ENCODE measurements at places on chromosomes 13 and 19.
A peak's percentile ranks its signal among the peaks of the same experiment; 100 is the strongest.

DNA sequence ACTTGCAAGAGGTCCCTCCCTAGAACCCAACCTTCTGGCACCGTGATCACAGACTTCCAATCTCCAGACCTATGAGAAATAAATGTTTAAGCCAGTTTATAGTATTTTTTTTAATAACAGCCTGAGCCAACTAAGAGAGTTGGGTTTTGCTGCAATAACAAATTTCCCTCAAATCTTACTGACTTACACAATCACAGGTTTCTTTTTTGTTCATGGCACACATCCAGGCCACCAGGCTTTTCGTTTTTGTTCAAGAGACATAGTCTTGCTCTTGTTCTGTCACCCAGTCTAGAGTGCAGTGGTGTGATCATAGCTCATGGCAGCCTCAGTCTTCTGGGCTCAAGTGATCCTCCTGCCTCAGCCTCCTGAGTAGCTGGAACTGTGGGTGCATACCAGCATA, 2.0 kb upstream of the SELENOV start:
- DNase-seq, result no peak

GRCh38 chr19:48807590-48808308, 3.1 kb downstream of the BCAT2 start:
- no peak for DNase-seq

- DNase-seq, result peak; percentile 54
Observed at GRCh38 chr13:24228852-24229458, 68.4 kb downstream of the SPATA13 start.

GRCh38 chr19:49987159-49987698, 26.3 kb upstream of the SIGLEC11 start:
- DNase-seq, result no peak

DNA sequence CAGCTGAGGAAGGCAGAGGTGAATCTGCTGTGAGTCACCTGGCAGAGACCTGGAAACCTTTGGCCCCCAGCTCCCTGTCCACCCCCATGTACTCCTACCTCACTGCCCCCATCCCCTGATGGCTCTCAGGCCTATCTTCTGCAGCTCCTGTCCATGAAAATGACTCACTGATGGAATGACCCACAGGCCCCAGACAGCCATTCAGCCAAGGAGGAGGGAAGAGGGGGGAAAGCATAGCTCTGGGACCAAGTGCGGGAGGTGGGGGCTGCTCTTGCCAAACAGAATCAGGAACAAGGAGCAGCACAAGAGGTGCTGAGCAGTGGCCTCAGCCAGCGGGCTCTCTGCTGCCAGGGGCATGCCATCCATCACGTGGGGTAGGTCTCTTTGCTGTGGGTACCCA, 111.4 kb upstream of the C1QTNF9B start:
- DNase-seq, result no peak

DNA sequence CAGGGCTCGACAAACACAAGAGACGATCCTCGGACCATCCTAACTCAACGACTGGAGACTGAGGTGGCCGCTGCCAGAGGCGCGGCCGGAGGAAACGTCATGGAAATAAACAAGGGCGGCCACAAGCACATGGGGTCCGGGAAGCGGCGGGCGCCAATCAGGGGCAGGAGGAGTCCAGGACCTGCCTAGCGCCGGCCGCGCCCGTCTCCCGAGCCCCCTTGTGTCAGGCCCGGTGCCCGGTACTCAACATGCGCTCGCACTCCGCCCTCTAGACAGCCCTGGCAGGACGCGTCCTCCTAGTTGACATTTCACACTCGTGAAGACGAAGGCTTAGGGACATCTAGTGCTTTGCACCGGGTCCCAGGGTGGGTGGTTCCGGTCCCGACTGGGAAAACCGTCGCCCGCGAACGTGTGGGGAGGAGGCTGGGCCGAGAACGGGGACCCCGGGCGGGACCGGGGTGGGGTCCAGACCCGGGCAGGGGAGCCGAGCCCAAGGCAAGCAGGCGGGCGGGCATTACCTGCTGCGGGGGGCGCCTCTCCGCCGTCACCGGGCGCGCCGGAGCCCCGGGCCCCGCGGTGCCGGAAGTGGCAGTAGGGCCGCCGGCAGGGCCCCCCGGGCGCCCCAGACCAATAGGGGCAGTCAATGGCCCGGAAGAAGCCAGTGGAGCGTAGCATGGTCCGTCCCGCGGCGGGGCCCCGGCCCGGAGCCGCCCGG, 442 bp downstream of the REXO1 start:
- no peak for DNase-seq

GRCh38 chr13:66159511-66159910, 1070.6 kb downstream of the PCDH9 start:
- no peak for DNase-seq

DNA sequence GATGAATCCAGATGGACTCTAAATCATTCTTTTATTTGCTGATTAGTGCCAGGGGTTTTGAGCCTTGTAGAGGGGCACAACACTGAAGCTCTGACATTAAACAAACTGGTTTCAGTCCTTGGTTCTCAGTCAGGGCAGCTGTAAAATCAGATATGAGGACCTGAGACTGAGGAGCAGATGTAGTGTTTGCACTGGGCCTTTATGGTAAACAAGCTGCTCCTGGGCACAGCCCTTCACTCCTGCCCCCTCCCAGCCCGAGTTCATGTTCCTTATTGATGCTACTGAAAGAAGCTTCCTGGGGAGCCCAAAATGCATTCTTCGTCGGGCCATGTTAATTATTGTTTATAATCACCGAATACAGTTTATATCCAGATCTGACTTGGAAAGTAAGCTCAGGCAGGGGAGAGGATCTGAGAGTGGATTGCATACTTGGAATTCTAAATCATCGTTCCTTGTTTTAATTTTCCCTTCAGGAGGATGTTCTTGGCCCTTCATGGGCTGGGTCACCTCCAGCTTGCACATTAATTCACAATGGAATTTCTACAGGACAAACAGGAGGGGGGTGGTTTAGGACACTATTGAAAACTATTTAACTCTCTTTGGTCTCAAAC, 213.5 kb downstream of the FGF9 start:
- peak; percentile 71 for DNase-seq

DNA sequence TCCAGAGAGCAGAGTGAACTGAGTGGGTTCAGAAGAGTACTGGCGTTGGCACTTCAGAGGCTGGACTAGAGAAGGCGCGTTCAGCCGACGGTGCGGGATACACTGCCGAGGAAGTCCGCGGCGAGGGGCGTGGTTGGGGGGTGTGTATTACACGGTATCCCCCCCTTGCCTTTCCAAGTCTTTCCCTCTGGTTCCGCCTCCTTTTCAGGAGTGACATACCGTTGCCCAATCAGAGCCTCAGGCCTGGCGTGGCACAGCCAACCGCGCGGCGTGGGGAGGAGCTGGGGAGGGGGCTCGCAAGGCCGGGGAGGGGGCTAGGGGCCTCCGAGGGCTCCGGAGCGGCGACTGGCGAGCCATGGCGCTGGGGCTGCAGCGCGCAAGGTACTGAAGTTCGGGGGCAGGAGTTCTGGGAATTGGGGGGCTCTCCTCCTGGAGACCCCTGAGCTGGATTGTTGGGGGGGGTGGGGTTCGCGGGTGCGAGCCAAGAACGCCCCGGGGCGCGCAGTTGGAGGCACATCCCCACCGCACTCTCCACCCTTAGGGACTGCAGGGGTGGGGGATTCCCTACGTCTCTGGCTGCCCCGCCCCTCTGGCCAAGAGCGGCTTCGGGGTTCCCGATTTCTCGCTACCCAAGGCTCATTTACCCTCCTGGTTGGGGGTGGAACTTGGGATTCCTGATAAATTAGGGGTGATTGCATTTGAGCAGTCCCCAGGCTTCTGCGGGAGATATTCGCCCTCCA, at the start of gene HIF3A:
Gene HIF3A, plus strand, starts transcription at position 321 of the 740 bp plus-strand sequence. Its CDS starts 35 bp downstream, at position 356.
- DNase-seq, result peak; percentile 55

DNA sequence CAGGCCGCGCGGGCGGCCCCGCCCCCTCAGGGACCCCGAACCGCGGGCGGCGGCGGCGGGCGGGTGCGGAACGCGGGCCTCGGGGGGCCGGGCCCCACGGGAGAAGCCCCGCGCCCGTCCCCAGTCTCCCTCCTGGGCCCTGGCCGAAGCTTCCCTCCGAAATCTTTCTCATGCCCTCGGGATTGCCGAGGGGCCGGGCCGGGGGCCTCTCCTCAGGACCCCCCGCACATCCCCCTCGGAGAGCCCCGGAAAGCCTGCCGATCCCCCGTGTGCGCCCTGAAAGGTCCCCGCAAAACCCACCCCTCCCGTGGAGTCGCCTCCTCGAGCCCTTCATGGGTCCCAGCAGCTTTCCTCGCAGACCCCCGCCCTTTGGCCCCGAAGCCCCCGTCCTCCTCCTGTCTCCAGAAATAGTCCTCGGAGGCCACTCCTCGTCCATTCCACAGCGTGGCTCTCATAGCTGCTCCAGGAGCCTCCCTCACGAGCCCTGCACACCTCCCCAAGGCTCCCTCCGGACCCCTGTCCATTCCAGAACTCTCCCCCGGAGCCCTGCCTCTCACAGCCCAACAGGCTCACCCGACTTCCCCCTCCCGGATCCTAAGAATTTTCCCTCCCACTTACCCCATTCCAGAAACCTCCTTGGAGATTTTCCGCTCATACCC, 555 bp downstream of the SAMD4B start:
- DNase-seq, result no peak

GRCh38 chr13:42270160-42270856, 1.6 kb upstream of the AKAP11 start:
- DNase-seq, result no peak

DNA sequence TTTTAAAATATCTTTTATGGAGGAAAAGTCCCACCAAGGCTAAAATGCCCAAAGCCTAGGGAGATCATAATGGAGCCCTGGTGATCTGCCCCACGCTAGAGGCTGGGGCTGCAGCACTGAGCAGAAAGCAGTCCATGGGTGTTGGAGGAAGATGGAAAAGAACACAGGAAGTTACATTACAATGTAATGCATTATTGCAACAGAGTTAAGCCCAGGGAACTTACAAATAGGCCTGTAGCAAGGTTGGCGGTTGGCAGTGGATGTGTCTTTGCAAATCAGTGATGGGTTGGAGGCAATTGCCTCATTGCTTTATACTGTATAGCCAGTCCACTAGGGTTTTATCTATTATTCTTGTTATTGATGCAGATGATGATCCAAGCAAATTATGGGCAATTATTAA, 399.9 kb downstream of the NDFIP2 start:
- DNase-seq, result no peak

DNA sequence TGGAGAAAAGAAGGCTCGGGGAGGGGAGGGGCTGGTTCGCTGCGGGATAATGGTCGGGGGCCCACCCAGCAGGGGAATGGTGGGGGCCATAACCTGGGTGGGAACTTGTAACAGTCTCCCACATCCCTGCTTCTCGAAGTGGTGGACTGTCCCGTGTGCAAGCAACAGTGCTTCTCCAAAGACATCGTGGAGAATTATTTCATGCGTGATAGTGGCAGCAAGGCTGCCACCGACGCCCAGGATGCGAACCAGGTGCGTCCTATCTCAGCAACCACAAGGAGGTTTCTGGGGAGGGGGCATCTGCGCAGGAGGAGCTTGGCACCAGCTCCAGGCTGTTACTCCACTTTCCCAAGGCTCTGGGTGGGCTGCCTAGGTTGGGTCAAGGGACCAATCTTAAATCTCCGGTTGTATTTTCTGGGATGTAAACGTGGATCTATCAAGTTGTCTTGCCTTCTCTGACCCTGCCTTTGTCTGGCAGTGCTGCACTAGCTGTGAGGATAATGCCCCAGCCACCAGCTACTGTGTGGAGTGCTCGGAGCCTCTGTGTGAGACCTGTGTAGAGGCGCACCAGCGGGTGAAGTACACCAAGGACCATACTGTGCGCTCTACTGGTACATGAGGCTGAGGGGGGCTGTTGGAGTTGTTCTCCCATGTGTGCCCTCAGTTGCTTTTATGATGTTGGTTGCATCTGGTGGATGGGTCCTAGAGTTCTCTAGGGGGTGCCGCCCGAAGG, 1.6 kb downstream of the TRIM28 start:
- no peak for DNase-seq

DNA sequence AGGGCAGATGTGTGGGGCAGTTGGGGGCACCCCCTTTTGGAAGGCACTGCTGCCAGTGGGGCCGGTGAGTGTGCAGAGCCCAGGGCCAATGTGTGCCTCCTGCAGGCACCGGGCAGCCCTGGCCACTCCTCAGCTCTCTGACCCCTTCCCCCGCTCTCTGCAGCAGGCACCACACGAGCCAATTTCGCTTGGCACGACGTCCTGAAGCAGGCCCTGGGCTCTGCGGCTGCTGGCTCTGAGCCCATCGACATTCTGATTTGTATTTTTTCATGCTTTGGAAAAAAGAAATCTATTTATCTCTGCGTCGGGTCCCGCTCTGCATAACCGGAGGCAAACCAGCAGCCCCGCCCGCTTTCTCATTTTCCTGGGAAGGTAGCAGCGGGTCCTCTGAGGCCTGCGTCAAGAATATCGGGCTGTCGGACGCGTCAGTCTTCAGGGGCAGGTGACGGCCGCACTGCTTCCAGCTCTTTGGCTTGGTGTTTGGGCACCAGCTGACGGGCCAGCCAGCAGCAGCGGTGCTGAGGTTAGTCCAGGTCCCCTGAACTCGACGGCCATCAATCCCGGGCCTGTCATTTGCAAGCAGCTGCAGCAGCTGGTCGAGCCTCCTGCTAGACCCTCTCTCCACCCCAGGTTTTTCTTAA, 134.3 kb downstream of the KDM4B start:
- DNase-seq, result no peak

GRCh38 chr19:46661735-46662592, 982 bp upstream of the DACT3 start:
- peak; percentile 80 for DNase-seq

GRCh38 chr19:39843919-39844793, 2.0 kb downstream of the FBL start:
- DNase-seq, result no peak

DNA sequence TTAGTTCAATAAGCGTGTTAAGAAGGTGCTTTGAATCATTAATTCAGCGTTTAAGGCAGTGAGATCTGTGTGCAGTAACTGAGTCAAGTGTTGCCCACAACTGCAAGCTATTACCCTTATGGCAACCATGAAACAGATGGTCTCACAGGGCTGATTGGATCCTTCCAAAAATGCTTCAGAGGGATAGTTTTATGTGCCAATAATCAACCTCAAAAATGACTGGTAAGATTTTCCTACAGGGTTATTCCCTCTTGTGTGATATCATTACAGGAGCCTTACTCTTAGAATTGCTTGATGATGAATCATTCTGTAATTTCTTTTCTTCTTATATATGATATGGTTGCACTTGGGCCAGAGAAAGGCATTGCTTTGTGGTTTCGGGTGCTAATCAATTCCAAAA, 1299.2 kb upstream of the ATXN8OS start:
- DNase-seq, result no peak

DNA sequence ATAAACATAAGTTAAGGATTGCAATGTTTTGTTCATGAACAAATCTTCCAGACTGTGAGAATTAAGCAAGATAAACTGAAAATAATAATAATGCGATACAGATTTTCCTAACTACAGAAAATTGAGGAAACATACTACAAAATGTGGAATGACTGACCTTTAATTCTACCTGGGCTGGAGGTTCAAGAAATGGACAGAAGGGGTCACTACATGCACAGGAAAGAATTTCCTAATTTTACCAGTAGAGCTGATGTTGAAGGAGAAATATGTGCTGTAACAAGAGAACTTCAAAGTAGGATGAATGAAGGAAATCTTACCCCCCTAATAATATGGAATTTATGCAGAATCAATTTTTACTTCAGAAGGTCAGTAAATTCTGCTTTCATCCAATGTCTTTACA, 62.3 kb downstream of the ZNF627 start:
- no peak for DNase-seq

GRCh38 chr13:98475522-98475921, 101.4 kb downstream of the STK24 start:
- DNase-seq, result no peak

GRCh38 chr19:12623361-12624031, 12.8 kb downstream of the ZNF791 start:
- DNase-seq, result no peak
